ENCODE measurements at places on chromosomes 2 and 18.

- DNase-seq, result no peak
These were observed 235.8 kb downstream of the NBAS start for GRCh38 chr2:15325296-15325695.

DNA sequence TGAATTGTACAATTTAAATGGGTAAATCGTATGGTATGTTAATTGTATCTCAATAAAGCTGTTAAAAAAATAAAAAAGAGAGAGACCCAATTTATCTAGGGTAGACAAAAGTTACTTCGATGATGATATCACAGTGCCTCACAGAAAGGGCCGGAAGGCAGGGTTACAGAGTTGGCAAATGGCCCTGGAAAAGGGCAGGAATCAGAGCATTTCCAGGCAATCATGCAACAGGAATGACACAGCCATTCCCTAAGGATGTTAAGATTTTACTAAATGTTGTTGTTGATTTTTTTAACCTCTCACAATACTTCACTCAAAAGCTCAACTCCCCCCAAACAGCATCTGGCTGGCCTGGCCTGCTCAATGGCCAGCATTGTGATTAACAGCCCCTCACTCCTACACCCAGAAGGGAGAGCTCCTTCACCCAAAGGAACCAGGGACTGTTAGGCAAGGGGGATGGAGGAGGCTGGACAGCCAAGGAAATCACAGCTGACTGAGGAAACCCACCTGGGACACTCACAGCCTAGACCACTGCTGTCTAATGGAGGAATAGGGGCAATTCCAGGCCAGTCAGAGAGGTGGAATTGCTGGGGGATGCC lies 7.7 kb upstream of the SP100 start:
- DNase-seq, result no peak

GRCh38 chr2:40431600-40431955 lies 20.3 kb downstream of the SLC8A1 start:
- no peak for DNase-seq

DNA sequence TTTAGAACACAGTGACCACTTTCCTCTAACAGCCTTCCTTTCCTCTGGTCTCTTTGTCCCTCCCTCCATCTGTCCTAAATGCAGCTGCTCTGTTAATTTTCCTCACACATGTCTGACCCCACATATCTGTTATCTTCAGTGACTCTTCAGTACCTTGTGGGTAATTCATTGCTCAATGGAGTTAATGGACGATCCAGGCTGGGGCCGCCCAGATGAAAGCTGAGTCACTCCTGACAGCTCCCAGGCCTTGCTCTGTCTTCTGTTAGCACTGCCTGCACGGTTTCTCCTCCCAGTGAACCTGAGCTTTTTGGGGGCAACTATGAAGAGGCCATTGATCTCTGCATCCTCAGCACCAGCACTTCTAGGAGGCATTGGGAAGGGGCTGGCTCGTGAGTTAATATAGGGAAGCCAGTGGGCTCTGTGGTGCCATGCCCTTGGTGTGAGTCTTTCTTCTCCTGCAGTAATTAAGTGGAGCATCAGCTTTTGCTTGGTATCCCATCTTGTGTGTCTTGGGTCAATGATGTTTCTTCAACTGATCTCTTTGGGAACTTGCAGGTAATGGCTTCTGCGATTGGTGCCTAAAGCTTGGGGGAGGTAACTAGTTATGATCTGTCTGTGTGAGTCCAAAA lies 67.3 kb downstream of the SNORC start:
- DNase-seq, result no peak

GRCh38 chr2:157061799-157062198 lies 195.7 kb upstream of the GALNT5 start:
- DNase-seq, result no peak

DNA sequence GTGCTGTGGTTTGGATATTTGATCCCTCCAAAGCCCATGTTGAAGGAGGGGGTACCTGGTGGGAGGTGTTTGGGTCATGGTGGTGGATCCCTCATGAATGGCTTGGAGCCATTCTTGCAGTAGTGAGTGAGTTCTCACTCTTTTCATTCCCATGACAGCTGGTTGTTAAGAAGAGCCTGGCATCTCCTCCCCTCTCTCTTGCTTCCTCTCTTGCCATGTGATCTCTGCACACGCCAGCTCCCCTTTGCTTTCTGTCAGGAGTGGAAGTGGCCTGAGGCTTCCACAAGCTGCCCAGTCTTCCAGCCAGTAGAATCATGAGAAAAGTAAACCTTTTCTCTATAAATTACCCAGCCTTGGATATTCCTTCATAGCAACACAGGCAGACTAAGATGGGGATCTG lies 8.6 kb downstream of the ADD2 start:
- DNase-seq, result no peak

DNA sequence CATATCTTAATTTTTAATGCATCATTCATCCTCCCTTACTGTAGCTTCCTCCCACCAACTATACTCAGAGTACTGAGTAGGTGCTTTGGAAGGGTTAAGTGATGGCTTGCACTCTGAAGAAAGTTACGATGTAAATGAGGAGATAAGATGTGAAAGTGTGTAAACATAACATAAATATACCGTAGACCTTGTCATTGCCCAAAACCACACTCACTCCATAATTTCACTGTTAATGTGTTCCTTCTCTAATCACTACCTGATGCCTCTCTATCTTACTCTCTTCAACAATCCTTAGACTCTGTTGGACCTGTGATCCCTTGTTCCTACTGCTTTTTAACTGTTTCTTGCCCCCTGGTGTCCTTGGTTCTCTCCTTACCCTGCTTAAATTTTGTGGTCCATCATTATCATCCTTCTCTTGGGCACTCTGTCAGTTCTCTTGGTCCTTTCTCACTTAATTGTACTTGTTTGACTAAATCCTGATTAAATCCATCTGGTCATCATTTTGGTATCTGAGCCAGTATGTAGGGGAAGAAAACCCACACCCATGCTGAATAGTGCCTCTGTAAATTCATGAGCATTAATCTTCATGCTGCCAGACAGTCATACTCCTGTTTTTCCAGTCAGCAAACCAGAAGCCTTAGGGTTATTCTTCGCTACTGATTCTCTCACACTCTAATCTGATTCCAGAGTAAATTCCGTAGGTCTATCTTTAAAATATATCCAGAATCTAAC lies 45.0 kb downstream of the PMS1 start:
- DNase-seq, result no peak

DNA sequence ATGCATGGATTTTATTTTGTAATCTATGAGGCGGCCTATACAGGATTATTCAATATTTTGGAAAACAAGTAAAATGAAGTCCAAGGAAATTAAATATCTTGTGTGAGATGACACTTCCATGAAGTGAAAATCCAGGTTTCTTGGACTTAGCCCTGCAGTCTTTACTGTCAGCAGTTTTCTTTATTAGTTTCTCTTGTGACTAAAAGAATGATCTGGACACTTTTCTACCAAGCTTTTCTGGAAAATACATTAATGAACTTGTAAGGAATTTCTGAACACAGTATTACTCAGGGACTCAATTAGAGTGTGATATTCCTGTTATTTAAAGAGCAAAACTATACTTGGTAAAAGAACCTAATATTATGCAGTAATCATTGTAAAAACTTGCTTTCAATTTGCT lies 610.4 kb upstream of the SLC8A1 start:
- no peak for DNase-seq

- DNase-seq, result no peak
These were observed 323.0 kb downstream of the MTX2 start for GRCh38 chr2:176592216-176592615.

DNA sequence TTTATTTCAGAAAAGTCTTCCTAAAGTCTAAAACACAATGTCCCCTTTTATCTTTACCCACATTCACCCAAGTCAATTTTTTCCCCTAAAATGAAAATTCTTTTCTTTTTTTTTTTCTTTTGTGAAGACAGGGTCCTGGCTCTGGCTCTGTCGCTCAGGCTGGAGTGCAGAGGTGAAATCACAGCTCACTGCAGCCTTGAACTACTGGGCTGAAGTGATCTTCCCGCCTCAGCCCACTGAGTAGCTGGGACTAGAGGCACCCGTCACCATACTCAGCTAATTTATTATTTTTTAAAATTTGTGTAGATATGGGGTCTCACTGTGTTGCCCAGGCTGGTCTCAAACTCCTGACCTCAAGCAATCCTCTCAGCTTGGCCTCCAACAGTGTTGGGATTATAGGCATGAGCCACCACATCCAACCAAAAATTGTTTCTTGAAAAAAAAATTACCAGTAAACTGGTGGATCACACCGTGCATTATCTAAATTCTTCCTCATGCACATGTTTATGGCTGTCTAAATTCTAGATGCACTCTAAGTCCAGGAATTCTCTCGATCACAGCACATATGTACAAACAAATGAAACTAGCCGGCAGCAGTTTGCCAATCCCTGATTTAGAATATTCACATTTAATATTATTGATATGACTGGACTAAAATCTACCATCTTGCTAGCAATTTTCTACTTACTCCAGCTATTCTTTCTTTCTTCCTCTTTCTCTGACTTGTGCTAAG lies 56.8 kb downstream of the OLA1 start:
- no peak for DNase-seq

- no peak for DNase-seq
These were observed 44.4 kb upstream of the HPCAL1 start for GRCh38 chr2:10258326-10258725.

- DNase-seq, result no peak
These were observed 103.2 kb downstream of the NCOA1 start for GRCh38 chr2:24594283-24594682.

GRCh38 chr2:38465789-38466127 lies 88.7 kb upstream of the ATL2 start:
- no peak for DNase-seq

DNA sequence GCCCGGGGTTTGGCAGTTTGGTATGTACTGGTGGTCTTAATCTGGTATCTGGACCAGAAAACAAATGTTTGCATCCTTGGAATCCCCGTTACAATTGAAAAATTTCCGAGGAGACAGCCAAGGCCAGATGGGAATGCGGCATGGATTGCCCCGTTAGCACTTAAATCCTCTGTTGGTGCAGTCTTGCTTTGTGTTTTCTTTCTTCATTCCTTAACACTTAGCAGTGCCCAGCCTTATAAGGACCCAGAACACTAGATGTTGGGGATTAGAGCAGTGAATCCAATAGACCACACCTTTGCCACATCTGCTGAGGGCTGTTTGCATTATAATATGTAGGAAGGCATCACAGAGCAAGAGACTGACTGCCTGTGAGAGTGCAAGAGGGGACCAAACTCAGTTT lies 12.8 kb upstream of the ZNF532 start:
- no peak for DNase-seq

DNA sequence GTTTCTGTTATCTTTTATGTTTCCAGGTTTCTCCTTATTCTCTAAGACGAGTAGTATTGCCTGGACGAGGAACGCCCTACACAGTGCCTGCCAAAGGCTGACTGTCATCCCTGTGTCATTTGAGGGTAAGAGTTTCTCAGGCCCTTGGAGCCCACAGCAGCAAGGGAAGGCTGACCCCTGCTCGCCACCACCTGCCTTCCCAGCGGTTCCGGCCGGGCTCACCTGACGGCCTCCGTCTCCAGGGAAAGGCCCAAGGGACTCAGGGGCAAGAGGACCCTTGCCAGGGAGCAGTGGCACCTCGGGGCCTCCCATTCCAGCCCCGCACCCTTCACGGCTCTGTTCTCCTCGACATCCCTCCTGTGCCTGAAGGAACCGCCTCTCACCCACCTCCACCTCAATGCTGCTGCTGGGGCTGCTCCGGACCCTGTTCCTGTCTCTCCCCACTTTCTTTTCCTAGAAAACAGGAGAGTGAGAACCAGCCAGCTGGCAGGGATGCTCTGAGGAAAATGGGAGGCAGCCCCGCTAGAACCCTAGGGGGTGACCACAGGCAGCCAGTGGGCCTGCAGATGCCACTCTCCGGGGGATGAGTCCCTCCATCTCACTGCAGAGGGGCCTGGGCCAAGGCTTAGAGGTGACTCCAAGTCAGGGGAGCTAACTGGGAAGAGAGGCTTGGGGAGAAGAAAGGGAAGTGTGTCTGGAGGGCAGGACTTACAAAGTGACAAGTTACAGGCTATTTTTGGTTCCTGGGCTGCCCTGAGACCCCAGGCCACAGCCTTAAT lies 1.9 kb downstream of the LIMS2 start:
- no peak for DNase-seq

GRCh38 chr2:20516646-20517341 lies 69.9 kb downstream of the RHOB start:
- DNase-seq, result no peak

DNA sequence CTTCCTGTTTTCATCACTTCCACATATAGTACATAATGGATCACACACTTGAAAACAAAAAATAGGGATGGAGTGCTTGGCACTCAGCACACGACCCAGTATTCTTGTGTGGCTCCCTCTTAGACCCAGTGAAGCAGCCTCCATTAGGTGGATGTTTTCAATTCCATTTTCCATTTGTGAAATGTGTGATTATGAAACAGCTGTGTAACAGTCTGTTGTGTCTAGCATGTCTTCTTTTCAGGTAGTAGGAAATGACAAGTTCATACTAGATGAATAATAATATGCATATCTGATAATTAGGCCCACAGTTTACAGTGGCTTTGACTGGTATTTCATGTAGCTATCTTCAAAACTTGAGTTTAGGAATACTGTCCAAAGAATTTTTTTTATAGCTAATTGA lies 35.5 kb downstream of the EML6 start:
- DNase-seq, result no peak

- DNase-seq, result no peak
These were observed 1.1 kb downstream of the METAP1D start for GRCh38 chr2:172000696-172001361.

- no peak for DNase-seq
These were observed 12.5 kb downstream of the INPP4A start for GRCh38 chr2:98457045-98457696.

GRCh38 chr2:120177001-120177621 lies 46.1 kb downstream of the TMEM185B start:
- no peak for DNase-seq

GRCh38 chr2:42435628-42436027 lies 58.2 kb downstream of the KCNG3 start:
- DNase-seq, result no peak

- DNase-seq, result no peak
These were observed 39.7 kb downstream of the UBE2F start for GRCh38 chr2:238006510-238006909.

DNA sequence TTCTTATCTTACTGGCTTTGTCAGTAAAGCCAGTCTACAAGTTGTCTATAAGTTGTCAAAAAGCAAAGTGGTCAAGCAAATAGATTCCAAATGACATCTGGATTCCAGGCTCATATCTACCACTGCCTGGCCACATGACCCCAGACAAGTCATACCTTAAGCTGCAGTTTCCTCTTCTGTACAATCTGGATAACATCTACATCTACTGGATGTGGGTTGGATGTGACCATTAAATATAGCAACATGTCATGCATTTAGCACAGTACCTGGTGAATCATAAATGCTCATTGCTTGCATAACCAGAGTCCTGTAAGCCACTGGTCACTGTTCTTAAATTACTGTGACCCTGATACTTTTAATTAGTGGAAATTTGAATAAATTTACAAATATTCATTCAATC lies 16.8 kb downstream of the COBLL1 start:
- DNase-seq, result no peak

- no peak for DNase-seq
These were observed 336 bp downstream of the THNSL2 start for GRCh38 chr2:88170472-88170892.

- DNase-seq, result no peak
These were observed 99.5 kb downstream of the MAPK4 start for GRCh38 chr18:50659091-50660003.

- no peak for DNase-seq
These were observed 39.8 kb downstream of the FAM98A start for GRCh38 chr2:33559328-33559727.

- DNase-seq, result no peak
These were observed 6.7 kb downstream of the GYPC start for GRCh38 chr2:126662621-126663020.

Measured in NCI-H510A (cell line).